ENCODE measurements at places on chromosomes 1 and 21. TPM values are rescaled to one million over a fixed set of nuclear protein-coding genes. Genes with fewer than 3 reads are reported as not detected.

GRCh38 chr1:232351335-232351734 lies 278.6 kb downstream of the SIPA1L2 start:
- DNase-seq = no peak

DNA sequence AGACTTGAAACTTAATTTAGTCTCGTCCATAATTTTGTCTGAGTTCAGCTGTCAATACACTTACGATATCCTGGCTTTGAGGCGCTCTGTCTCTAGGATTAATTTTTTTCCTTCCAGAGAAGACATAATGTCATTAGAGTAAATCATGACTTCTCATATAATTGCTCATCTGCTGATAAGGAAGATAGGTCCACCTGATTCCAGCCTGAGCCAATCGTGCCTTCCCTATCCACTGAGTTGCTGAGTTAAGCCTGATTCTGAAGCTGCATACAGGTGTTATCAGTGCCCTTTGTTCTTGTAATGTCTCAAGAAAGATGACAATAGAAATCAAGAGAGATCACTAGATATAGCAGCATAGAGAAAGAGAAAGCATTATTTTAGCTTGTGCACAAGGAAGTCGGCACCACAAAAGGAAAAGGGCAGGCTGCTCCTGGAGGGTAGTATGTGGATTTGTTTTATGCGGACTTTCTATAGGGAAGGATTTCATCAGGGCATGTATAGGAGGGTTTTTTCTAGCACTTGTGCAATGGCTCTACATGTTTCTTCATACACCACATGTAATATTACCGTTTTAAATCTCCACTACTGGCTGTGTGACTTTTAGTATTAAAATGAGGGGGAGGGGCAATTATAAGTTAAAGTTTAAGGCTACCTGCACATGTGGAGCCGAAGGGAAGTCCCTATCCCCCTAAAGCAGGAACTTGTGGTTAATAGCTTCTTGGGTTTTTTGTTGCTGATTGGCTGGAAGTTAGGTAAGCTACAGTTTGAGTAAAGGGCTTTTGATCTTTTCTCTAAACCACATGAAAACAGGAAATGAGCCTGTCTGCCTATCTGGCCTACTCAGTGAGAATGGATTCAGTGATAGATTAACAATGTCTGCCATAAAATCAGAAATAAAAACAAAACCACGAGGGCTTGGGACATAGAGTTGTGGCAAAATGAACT lies 133.4 kb downstream of the PLPPR5 start:
- no peak for DNase-seq

The FAM151A gene
- not detected for total RNA-seq

The LHX8 gene
- not detected for total RNA-seq

Measured in spinal cord (tissue), 10 donors.